ENCODE measurements at places on chromosomes 12 and 14.

DNA sequence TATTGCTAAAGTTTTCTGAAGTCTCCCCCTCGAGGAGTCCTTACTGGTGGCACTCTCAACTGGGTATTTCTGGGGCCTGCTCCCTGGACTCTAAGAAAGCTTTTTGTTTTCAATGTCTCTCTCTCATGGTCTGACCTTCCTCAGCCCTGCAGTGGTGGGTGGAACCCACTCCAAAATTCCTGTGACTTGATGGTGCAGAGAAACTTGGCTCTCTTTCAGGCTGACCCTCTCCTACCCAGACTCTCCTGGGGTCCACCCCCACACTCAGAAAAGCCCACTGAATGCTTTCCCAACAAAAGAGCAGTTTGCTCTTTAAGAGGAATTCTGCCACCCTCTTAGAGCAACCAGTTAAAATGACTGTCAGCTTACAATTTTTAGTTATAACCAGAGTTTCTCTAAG is 967 bp upstream of the PTCSC3 start:
- H3K36me3 ChIP-seq: no peaks in the 10 kb centered on the region
- no peak overlapping the region for H3K4me3 ChIP-seq
- DNase-seq: no peak
- peaks cover 1% of the 10 kb centered on the region for H3K27me3 ChIP-seq
- H3K4me1 ChIP-seq: no peaks in the 10 kb centered on the region
- no peak overlapping the region for H3K27ac ChIP-seq

- DNase-seq: no peak
- H3K4me3 ChIP-seq: no peak overlapping the region
- no peak overlapping the region for H3K27ac ChIP-seq
- no peaks in the 10 kb centered on the region for H3K27me3 ChIP-seq
- no peaks in the 10 kb centered on the region for H3K36me3 ChIP-seq
Measured at GRCh38 chr14:55715889-55716288, 135.9 kb downstream of the KTN1 start.

- H3K27me3 ChIP-seq: no peaks in the 10 kb centered on the region
- no peak overlapping the region for H3K4me3 ChIP-seq
- no peak overlapping the region for H3K27ac ChIP-seq
- peaks cover 10% of the 10 kb centered on the region for H3K4me1 ChIP-seq
- no peak for DNase-seq
Measured at GRCh38 chr12:120292411-120292660, 633 bp upstream of the RNU4-2 start.

- no peak overlapping the region for H3K4me3 ChIP-seq
- peaks cover 15% of the 10 kb centered on the region for H3K36me3 ChIP-seq
- H3K27me3 ChIP-seq: no peaks in the 10 kb centered on the region
- peak overlapping the region; percentile 63 for H3K27ac ChIP-seq
- DNase-seq: no peak
Measured at GRCh38 chr14:98144964-98145363, 1127.0 kb downstream of the BCL11B start.
